ENCODE measurements at places on chromosomes 2 and 18.

- DNase-seq, result no peak
Observed at GRCh38 chr2:74083750-74084149, 64.0 kb downstream of the BOLA3 start.

GRCh38 chr2:31386648-31387047, 27.9 kb downstream of the XDH start:
- DNase-seq, result peak; percentile 3

GRCh38 chr2:133421516-133422324, 146.5 kb downstream of the NCKAP5 start:
- no peak for DNase-seq

- no peak for DNase-seq
Observed at GRCh38 chr18:48934415-48934722, 16.4 kb downstream of the SMAD7 start.

- DNase-seq, result no peak
Observed at GRCh38 chr2:74544634-74545033, 9.1 kb downstream of the LOXL3 start.

DNA sequence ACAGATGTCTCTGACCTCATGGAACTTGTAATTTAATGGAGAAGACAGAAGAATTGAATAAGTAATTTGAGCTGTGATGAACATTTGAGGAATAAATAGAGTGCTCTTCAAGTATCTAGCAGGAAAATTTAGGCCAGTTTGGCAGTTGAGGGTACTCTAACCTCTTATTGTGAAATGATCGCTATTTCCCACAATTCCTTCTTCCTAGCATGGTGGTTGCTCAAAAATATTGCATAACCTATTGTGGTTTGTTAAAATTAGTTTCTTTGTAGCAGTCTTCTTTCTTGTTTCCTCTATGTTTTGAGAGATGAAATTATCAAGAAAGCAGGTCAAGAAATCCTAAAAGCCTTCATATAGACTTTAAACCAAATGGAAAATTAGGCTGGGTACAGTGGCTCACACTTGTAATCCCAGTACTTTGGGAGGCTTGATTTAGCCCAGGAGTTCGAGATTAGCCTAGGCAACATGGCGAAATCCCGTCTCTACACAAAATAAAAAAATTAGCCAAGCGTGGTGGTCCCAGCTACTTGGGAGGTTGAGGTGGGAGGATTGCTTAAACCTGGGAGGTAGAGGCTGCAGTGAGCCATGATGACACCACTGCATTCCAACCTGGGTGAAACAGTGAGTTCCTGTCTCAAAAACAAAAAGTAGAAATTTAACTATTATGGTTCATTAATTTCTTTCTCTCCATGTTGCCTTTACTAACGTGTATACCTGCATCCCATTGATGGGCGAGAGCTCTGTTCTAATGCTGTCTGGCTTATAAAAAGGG, 58.7 kb downstream of the RBKS start:
- peak; percentile 67 for DNase-seq

DNA sequence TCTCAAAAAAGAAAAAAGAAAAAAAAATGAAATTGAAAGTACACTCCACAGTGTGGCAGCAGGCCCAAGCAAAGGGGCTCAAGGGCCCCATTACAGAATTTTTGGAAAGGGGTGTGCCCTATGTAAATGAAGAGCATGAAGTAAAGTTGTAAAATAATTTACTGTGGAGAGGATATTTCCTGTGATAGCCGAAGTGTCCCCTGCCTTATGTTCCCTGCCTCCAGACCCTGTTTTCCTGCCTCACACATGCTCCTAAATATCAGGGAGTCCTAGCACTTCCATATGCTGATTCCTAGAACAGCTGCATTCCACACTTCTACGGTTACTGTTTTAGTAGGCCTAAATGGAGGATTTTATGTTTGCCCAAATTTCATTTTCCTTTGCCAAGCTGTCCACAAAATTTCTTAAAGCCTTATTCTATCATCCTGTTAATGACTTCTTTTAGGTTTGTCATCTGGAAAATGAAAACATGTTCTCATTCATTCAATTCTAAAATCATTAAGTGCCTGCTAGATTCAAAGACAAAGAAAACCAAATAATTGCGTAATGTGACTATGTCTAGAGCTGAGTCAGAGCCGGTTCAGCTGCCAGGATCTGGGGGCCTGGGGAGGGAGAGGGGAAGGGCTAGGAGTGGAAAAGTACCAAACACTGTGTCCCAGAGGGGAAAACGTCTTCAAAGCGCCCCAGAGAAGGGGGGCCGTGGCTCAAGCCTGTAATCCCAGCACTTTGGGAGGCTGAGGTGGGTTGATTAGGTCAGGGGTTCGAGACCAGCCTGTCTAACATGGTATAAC, 25.9 kb upstream of the IMPA2 start:
- DNase-seq, result peak; percentile 68

- DNase-seq, result no peak
Observed at GRCh38 chr2:201890453-201890852, 84.1 kb downstream of the CDK15 start.

DNA sequence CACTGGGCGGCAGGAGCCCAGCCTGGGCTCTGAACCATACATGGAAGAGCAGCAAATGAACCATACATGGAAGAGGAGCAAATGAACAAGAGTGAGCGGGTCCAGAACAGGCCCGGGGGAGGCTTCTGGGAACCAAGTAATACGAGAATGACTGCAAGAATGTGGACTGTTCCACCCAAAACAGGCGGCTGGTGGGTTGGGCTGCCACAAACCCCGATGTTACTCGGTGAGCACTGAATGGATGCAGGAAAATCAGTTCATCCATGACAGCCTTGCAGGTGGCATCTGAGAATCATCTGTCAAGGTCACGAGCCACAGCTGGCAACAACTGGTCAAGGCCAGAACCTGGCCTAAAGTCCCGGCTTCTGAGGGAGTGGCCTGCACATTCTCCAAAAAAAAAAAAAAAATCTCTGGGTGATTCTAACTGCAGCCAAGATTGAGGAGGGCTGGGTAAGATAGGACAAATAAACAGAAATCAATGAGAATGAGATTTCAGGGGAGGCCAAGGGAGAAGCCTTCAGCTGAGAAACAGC, 106.1 kb downstream of the ZNF516 start:
- no peak for DNase-seq

DNA sequence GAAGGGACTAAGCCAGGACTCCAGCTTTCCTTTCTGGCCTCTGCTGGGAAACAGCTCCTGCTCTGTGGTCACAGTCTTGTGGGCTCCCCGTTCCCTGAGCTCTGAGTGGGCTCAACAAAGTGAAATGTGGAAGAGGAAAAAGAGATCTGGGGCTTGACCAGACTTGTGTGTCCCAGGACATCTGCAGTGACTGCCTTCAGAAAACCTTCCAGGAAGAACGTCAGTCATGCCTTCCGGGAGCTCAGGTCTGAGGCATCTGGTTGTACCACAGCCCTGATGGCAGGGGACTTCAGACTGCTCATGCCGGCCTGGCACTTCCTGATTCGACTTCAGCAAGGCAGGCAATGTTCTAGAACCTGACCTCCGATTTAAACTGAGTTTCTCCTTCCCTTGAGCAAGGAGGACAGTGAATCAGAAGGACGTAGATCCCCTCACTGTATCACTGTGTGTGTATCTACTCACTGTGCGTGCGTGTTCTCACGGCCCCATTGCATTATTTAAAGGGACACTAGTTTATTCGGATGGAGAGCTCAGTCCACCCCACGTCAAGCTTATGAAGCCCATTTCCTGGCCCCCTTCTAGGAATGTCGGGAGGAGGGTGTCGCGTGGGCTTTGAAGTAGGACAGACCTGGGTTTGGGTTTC, 548 bp upstream of the FBLN7 start:
- peak; percentile 76 for DNase-seq

DNA sequence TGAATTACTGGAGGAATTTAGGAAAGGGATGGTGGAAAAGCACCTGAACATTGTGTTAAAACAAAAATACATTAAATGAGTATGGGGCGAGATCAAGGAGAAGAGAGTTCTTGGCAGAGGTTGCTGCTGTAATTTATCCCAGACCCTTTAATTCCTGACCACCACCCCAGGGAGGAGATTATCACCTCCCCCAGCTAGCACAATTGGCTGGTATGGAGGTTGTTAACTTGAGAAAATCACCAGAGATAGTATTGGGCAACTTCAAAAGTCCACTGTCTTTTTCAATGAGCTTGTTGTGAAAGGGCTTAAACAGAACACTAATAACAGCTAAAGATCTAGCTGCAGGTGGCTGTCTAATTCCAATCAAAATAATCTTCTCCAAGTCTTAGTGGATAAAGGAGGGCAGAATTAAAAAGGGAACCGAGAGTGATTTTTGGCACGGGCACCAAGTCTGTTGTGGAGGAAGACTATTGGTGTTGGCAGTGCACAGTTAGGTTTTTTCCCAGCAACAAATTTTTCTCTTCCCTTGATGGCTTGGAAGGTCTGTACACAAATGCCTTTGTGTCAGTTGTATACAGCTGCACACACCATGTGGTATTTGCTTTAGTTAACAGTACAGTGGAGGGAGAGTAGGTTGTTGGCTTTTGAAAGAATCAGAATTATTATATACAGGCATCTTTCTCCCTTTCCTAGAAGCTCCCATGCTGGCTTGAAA, 289.5 kb downstream of the SLC4A3 start:
- DNase-seq, result no peak

DNA sequence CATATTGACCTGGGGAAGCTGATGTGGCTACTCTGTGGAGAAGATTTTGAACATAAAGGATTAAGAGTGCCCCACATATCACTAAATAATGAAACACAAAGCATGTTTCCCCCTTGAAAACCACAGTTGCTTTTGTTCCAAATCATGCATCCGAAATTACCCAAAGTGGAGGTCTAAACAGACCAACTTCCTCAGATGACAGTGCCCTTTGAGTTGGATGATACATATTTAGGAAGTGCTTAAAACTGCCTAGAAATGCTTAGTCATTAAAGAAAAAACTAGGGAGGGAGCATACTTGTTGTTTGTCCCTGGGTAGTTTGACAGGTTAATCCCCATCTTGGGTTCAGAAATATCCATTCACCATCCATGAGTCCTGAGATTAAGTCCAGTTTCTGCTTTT, 1070.3 kb downstream of the SUCLG1 start:
- no peak for DNase-seq

GRCh38 chr2:148982282-148982681, 56.2 kb upstream of the LYPD6B start:
- DNase-seq, result no peak

- peak; percentile 47 for DNase-seq
Observed at GRCh38 chr2:118105497-118105896, 17.2 kb downstream of the INSIG2 start.

DNA sequence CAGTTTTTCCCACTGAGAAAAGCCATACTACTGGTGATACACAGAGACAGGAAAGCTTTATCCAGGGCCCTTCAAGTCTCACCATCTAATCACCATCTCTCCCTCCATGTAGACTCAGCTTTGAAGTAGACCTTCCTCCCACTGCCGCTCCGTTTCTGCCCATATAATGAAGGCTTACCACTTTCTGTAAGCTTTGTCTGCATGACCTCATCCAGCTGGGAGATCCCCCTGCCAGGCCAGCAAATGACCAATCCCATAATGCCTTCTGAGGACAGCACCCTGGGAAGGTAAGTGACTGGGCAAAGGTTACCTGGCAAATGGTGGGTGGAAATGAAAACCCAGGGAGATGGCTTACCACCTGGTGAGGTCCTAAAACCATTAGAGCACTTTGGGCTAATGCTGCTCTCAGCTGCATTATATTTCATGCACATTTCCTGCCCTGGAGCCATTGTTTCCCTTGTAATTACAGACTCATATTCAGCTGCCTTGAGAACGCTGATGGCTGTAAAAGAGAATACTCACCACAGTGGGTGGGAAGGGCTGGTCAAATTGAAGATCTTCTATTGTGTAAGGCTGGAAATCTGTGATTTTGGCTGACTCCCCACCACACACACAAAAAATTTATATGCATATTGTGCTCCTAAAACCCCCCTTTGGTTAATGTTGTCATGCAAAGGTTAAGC, 350.7 kb upstream of the SYT4 start:
- no peak for DNase-seq

DNA sequence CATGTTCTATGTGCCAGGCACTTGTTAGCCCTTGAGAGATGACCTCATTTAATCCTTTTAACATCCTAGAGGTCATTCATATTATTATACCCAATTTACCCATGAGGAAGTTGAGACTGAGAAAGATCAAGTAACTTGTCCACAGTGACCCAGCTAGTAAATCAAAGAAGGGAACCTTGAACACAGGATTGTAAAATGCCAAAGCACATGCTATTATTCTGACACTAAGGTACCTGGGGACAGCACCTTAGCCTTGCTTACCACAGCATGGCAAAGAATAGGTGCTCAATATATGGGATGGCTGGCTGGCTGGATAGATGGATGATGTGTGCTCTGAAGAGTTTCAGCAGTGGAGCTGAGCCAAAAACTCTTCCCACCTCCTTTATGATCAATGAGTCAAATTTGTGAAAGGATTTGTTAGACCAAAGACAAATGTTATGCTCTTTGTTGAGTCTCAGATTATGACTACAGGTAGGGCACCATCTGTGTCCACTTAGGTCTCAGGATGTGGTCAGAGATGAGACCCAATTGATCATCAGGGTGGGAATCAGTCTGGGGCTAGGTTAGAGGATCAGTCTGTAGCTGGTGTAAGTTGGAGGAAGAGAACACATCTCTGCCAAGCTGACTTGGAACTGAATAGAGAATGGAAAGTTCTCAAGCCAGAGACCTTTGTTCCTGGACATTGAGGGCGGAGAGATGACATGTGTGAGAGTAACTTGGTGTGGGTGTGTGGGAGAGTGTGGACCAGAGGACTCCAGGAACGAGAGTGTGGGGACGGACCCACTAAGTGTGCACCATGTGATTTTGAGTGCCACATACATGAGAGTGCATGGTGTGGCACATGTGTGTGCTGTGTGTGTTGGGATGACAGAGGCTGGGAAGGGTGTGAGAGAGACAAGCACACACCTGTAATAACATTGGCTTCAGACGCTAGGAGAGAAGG, 16.3 kb upstream of the PKDCC start:
- DNase-seq, result no peak

DNA sequence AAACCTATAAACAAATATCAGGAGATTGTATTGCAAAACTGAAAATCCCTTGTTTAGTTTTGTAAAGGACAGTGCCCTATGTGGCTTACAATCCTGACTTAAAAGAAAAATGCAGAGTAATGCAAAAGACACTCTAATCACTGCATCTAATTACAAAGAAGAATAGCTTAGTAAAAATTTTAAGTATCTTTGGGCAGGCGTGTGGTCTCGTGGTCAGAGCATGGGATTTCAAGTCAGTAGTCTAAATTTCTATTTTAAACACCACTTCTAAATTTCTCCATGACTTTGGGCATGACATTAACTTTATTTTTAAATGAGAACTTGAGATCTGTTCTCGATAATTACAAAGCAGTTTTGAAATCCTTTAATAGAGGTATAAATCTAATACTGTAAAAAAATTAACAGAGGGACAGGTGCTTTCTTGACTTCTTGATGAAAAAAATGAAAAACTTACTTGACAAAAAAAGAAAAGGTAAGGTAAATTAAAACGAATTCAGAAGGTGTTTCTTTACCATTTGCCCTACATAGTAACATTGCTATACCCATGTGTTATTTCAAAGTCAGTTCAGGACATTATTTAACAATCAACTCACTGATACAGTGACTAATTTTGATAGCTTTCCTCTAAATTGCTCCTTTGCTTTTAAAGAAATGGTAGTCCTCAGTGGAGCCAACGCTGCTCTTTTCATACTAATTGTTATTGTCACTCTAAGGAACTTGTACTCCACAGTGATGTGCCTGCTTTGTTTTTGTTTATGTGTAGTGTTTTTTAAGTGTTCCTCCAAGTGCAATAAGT, 17.6 kb upstream of the FTCDNL1 start:
- no peak for DNase-seq

GRCh38 chr2:178025551-178026185, 46.9 kb downstream of the PDE11A start:
- DNase-seq, result no peak

- DNase-seq, result peak; percentile 45
Observed at GRCh38 chr2:33372940-33373553, 103.4 kb upstream of the RASGRP3 start.

GRCh38 chr18:72460210-72460680, 83.9 kb downstream of the CBLN2 start:
- DNase-seq, result no peak
